ENCODE measurements at places on chromosomes 2 and 18.

DNA sequence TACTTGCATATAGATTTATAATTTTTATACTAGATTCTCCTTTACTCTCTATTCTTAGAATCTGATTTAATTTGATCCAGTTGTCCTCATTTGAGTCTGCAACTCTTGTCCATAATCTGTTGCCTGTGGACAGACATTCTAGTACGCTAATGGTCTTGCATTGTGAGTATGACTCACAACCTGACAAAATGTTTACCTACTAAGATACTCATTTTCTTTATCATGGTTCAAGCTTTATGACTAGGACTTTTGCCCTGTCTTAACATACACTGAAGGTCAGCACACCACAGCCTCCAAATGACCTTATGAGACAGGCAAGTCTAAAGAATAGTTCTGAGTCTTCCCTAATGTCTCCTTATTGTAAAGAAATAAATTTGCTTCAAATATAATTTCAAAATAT, 142.3 kb upstream of the CDH7 start:
- no peak for DNase-seq

DNA sequence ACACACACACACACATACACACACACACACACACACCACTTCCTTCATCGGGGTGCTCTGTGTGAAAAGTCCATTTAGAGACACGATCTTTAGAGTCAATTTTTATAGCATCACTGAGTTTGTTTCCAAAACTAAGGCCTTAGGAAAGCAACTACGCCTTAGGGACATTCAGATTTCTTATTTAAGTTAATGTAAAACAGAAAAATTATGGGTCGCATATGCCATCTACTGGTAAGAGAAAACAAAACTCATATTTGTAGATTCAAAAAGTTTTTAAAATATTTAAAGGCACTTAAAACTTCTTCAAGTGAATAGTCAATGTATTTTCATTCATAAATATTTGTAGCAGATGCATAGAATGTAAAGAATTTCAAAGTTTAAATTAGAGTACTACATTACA, 166.2 kb downstream of the ATAD2B start:
- no peak for DNase-seq

- DNase-seq: no peak
Measured at GRCh38 chr2:12637754-12638153, 79.0 kb upstream of the TRIB2 start.

GRCh38 chr2:221422516-221423209, 149.4 kb downstream of the EPHA4 start:
- no peak for DNase-seq

- no peak for DNase-seq
Measured at GRCh38 chr2:98236935-98237334, 109.3 kb upstream of the CNGA3 start.

GRCh38 chr2:47651296-47651695, 131.6 kb upstream of the MSH6 start:
- no peak for DNase-seq

- DNase-seq: no peak
Measured at GRCh38 chr2:42503291-42503690, 9.5 kb upstream of the KCNG3 start.

DNA sequence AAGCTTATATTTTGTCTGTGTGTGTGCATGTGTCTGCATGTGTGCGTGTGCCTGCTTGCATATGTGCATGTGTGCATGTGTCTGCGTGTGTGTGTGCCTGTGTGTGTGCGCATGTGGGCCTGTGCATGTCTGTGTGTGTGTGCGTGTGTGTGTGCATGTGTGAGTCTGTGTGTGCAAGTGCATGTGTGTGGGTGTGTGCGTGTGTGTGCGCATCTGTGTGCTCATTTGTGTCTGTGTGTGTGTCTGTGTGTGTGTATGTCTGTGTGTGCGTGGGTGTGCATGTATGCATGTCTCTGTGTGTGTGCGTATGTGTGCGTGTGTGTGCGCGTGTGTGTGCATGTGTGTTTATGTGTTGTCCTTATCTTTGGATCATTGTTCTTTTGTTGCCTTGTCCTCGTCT, 56.8 kb downstream of the DSC3 start:
- no peak for DNase-seq

DNA sequence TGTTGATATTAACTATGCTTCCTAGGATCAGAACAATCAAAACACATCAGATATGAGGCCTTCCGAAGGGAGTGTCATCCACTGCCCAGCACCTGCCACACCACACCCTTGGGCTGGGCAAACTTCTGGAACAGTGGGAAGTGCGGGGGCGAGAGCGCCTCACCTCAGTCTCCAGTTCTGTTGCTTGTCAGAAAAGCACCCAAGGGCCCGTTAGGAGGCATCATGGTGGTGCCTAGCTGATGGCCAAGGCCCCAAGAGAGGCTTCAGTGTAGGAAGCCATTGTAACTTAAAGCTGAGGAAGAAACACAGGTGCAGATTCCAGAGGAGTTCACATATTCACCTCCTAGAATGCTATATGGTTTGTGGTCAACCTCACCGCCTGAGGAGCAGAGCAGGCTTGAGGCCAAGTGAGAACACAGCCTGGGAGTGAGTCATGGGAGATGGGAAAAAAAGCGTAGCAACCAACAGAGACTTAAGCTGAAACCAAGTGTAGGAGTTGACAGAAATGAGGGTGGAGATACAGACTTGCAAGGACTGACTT, 85.1 kb upstream of the ATL2 start:
- DNase-seq: no peak

GRCh38 chr2:162058973-162059668, 14.9 kb downstream of the DPP4 start:
- no peak for DNase-seq

GRCh38 chr2:68319398-68320117, at the start of gene CNRIP1:
Gene CNRIP1 (minus strand): TSS chr2:68319949. CDS start chr2:68319400, 549 bp downstream.
- no peak for DNase-seq

GRCh38 chr18:43949291-43949690, 672.0 kb upstream of the SYT4 start:
- DNase-seq: no peak

GRCh38 chr18:59609654-59610053, 87.6 kb downstream of the CCBE1 start:
- DNase-seq: no peak

GRCh38 chr2:106296182-106296815, 102.2 kb upstream of the UXS1 start:
- DNase-seq: no peak

GRCh38 chr18:8825729-8826375, 120.5 kb downstream of the MTCL1 start:
- no peak for DNase-seq

GRCh38 chr2:92073036-92073814, 2798.0 kb upstream of the TEKT4 start:
- DNase-seq: no peak

- no peak for DNase-seq
Measured at GRCh38 chr2:149213764-149214493, 116.5 kb upstream of the LYPD6 start.

GRCh38 chr18:3784949-3785348, 335.0 kb downstream of the TGIF1 start:
- no peak for DNase-seq

DNA sequence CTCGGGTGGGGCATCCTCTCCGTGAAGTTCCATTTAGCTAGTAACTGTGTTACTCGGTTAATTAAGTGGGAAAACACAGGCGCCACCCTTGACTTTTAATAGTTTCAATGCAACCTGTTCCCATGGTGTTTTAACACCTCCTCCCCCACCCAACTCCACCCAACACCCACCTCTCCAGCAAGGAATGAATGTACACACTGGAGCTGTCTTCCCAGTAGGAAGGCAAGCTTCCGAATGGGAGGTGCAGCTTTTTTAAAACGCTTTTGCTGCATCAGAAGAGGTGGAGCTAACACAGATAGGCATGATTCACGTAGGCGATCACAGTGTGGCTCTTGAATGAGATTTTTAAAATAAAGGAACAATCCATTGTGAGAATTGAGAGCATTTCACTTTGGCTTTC, 73.8 kb upstream of the AGAP1 start:
- no peak for DNase-seq

Measured in KG1 (cell line).